Thoracic aorta (tissue), 2 donors: ENCODE measurements at places on chromosomes 1 and 21. TPM values are rescaled to one million over a fixed set of nuclear protein-coding genes. Genes with fewer than 3 reads are reported as not detected.

GRIK1 gene
- not detected for total RNA-seq

CD34 gene
- total RNA-seq: 77.3 TPM

CA6 gene
- not detected for total RNA-seq

NTRK1 gene
- 0.81 TPM for total RNA-seq

GLIS1 gene
- 2.6 TPM for total RNA-seq

DMRTA2 gene
- total RNA-seq: 0.41 TPM

SLC5A3 gene
- total RNA-seq: 35.2 TPM

LAD1 gene
- 11.1 TPM for total RNA-seq

DNA sequence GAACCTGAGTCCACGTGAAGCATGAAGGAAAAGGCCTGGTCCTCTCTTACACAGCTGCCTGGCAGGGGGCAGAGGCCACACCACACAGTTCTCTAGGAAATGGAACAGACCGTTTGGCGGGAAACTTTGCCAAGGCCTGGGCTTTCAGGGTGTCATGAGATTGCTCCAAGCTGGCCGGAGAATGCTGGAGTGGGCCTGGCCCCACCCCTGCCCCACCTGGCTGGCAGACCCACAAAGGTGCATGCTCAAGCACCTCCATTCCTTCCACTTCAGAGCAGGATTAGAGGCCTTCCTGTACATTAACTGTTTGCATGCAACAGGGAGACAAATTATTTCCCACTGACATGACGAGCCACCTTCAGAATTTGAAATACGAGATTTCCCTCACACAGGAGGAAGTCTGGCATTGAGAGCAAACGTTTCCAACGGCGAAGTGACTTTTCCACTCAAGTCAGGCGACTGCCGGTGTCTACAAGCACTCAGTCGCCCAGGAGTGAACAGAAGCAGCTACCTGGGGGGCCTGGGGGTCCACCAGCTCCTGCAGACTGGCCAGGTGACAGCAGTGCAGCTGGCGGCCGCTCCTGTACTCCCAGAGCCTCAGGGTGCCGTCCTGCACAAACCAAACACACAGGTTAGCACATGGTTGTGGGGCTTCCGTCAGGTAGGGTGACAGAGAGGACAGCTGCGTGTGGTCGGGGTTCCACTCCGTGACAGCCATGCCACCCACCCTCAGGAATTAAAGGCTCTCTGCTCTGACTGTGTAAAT, 24.0 kb downstream of the WDR4 start:
- DNase-seq: no peak

DNA sequence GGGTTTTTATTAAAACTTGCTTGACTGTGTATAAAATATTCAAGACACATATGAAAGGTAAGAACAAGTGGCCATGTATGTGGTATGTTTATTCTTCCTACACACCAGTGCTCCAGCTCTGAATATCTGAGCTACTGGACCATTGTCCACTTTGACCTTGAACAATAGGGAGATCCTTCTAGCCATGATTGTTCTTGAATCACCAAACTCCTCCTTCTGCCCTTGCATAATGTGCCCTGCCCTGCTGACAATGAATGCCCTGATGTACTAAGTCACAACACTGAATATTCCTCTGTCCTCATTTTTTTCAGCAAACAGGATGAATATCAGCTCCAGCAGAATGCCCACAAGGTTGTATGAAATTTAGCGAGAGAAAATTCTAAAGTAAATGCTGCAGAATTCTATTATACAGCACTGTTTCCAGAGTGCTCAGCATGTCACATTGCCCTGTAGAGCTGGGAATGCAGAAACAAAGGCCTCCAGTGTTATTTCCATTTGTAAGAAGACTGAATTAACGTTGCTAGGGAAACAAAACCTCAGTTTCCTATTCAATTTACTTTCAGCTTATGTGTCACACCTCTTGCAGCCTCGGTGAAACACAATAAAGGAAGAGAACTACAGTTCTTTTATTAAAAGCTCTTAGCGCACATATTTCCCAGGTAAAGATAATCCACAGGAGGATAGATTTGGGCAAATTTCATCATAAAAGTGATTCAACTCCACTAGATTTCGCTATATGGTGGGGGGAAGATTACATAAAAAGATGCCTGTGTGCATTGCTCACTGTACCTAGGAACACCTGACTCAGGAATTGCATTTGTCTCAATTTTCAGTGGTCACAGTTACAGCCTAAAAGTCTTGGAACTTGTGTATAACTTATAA, 187.4 kb upstream of the ATP1B1 start:
- DNase-seq: no peak

- no peak for DNase-seq
Observed at GRCh38 chr21:34801519-34802132, 132.8 kb downstream of the CLIC6 start.

GRCh38 chr1:24920533-24920925, 9.5 kb downstream of the RUNX3 start:
- no peak for DNase-seq

DNA sequence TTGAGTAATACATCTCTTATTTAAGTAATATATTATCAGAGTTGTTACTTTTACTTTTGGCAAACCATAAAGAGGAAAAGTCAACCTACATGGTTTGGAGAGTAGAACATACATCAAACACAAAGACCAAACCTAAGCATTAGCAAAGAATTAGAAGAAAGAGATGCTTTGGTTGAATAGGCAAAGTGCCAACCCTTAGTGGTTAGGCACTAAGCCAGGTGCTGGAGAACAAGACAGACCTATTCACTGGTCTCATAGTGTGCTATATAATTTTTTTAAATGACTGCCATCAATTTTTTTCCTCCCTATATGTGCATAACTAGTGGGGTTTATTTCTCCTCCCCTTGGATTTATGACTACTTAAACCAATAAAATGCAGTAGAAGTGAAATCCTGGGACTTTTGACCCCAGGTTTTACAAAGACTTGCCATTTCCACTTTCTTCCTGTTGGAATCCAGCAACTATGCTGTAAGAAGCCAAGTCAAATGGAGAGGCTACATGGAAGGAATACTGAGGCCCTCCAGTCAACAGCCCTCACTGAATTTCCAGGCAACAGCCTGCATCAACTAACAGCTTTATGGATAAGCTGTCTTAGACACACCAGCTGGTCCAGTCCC, 69.8 kb upstream of the HAO2 start:
- DNase-seq: no peak

DNA sequence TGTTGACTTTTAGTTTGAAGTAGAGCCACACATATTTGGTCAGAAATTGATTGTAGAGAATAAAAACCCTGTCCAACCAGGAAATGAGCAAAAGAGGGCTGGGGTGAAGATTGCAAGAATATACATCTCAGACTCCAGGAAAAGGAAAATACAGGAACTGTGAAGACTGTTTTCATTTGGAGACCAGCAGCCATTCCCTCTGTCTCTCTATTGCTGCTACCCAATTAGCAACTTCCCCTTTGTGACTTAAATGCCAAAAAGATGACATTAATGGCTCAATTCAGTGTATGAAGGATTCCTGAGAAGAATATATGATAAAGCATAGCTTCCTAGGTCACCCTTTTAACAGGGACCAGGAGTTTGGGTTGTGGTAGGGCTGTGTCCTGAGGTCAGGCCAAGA, 31.6 kb upstream of the CEP350 start:
- no peak for DNase-seq

DNA sequence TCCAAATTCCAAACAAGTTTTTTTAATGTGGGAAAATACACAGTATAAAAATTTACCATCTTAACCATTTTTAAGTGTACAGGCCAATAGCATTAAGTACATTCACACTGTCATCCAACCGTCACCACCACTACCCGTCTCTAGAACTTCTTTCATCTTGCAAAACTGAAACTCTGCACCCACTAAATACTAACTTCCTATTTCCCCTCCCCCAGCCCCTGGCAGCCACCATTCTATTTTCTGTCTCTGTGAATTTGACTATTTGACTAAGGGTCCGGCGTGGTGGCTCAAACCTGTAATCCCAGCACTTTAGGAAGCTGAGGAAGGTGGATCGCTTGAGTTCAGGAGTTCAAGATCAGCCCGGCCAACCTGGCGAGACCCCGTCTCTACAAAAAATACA, 36.1 kb downstream of the CLSTN1 start:
- no peak for DNase-seq

DNA sequence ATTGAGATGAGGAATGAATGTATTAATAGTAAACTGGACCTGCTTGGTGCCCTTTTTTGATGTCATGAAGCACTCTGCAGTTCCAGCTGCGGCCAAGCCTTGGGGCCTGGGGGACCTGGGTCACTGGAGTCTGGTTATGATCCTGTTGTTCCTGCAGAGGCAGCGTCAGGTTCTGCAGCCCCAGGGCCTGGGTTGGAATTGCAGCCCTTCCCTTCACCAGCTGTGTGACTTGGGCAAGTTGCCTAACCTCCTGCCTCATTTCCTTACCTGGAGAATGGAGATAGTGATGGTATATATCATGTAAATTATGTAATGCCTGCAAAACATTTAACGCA, 9.1 kb upstream of the ATP5PO start:
- DNase-seq: no peak

- no peak for DNase-seq
Observed at GRCh38 chr1:1311107-1312104, 3.0 kb downstream of the PUSL1 start.

DNA sequence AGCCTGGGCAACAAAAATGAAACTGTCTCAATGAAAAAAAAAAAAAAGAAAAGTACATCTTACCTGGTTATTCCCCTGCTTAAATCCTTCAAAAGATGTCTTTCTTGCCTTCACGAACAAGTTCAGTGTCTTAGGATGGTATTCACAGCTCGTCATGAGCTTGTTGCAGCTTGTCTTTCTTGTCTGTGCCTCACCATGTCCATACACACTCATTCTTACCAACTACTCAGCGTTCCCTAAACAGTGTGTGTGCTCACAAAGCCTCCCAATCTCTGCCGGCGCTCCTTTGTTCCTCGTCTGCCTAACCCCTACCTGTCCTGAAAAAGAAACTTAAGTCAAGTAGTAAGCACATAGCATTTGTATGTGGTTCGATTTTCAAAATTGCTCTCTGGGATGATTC, 31.1 kb downstream of the UBE4B start:
- DNase-seq: no peak

DNA sequence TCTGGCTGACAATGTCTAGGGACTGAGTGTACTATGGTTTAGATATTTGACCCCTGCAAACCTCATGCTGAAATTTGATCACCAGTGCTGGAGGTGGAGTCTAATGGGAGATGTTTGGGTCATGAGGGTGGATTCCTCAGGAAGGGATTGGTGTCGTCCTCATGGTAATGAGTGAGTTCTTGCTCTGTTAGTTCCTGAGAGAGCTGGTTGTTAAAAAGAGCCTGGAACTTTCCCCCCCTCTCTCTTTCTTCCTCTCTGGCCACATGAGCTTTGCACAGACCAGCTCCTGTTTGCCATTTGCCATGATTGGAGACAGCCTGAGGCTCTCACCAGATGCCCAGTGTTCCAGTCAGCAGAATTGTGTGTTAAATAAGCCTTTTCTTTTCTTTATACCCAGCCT, 36.6 kb upstream of the CNIH3 start:
- DNase-seq: no peak

DNA sequence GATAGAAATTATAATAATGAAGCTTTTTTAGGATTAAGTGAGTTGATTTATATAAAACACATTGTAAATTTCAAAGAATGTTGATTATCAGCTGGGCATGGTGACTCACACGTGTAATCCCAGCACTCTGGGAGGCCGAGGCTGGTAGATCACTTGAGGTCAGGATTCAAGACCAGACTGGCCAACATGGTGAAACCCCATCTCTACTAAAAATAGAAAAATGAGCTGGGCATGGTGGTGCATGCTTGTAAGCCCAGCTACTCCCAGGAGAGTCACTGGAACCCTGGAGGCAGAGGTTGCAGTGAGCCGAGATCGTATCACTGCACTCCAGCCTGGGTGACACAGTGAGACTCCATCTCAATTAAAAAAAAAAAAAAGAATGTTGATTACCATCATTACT, 18.4 kb downstream of the ADAMTS1 start:
- no peak for DNase-seq

DNA sequence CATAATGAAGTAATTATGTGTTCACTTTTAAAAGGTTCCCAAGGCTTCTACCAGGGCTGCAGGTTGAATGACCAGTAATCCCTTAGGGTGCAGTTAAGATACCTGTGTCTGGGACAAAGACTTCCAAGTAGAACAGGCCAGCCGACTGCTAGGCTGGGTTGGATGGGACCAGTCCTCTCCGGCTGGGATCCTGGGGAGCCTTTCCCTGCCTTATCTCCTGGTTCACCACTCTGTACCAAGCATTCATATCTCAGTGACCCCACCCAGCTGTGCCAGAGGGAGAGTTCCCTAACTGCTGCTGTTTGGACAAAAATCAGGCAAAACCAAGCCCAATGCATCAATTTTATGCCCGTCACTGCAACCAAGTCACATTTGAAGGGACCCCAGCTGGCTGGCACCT, 116.2 kb upstream of the ATP1A1 start:
- DNase-seq: no peak

- no peak for DNase-seq
Observed at GRCh38 chr1:33206340-33206739, 24.5 kb upstream of the TRIM62 start.

GRCh38 chr1:200042552-200043335, 15.2 kb downstream of the NR5A2 start:
- no peak for DNase-seq

DNA sequence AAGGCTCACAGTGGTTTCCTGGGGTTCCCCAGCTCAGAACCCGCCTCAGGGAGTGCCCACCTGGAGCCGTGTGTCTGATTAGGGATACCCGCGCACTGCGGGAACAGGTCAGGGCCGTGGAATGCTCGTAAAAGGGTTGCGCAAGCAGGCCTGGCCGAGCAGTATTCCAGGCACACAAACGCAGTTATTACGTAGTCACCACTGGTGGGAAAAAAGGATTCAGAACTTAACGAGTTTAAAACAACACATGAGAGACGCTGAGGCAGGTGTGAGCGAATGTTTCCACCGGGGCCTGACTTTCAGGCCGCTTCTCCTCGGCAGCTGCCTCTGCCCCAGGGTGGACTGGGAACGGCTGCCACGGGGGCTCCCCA, 18.2 kb downstream of the PLCH2 start:
- DNase-seq: no peak

DNA sequence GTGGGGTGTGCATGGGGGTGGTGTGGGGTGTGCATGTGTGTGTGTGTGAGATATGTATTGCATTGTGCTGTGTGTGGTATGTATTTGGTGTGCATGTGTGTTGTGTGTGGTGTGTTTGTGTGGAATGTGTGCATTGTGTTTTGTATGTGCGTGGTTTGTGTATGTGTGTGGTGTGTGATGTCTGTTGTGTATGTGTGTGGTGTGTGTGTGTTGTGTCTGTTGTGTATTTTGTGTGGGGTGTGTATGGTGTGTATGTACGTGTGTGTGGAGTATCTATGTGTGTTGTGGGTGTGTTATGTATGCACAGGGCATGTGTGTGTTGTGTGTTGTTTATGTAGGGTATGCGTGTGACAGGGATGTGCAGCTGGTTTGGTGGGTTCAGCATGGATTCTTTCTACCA, 67.8 kb upstream of the COG2 start:
- no peak for DNase-seq
